ENCODE measurements at places on chromosomes 12 and 14.

DNA sequence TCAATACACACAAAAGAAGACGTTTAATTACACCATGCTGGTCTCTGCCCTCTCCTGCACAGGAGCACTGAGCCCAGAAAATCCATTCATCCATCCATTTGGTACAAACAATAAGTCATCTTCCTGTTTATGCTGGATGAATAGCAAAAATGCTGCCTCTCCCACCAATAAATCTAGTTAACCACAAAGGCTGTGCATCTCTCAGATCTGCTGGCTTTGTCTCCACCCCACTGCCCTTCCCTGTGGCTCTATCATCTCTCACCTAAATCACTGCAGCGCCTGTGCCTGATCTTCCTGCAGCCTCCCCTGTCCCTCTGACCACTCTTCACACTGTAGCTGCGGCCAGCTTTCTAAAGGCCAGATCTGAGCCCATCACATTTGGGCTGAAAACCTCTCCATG lies 72.9 kb upstream of the DDX11 start:
- no peak for DNase-seq

DNA sequence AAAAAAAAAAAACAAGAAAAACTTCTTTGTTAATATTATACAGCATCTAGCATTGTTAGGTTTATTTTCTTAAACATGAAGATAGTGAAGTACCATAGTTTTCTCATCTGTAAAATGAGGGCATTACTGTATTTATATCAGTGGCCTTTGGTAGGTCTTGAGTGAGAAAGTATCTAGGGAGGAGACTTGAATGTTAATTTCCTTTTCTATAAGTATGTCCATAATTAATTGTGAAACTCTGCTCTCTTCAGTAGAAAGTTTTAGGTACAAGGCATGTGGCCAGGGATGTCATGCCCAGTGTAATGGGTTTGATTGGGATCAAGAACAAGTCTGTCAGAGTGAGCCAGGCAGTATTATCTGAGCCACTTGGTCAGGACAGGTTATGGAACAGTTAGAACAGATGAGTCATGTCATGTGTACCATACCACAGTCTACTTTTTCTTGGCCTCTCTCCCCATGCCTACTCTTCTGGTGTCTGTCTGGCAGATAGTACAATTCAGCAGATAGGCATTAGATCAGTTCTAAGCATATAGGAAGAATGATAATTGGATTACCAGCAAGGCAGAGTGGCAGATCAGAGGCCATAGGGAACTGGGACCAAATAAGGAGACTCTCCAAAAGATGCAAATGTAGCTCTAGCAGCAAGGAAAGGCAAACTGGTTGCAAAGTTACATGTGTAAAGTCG lies 30.4 kb downstream of the FBXO34 start:
- peak; percentile 25 for DNase-seq

- no peak for DNase-seq
Observed at GRCh38 chr14:89736881-89737280, 217.6 kb downstream of the EFCAB11 start.

GRCh38 chr12:40560848-40561247 lies 131.4 kb upstream of the CNTN1 start:
- no peak for DNase-seq

DNA sequence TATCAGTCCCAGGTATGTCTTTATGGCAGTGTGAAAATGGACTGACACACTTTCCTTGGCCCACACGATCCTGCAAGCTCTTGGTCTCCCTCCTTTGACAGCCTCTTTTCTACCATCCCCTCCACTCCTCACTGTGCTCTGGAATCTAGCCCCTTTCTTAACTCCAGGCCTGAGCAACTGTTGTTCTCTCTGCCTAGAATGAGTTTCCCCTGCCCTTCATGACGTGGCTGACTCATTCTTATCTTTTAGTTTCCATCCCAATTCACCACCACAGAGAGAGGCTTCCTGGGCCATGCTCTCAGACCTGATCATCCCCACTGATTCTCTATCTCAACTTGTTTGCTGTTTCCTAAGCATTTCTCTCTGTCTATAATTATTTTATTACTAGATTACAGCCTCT lies 157.4 kb upstream of the HMGA2 start:
- DNase-seq, result no peak

DNA sequence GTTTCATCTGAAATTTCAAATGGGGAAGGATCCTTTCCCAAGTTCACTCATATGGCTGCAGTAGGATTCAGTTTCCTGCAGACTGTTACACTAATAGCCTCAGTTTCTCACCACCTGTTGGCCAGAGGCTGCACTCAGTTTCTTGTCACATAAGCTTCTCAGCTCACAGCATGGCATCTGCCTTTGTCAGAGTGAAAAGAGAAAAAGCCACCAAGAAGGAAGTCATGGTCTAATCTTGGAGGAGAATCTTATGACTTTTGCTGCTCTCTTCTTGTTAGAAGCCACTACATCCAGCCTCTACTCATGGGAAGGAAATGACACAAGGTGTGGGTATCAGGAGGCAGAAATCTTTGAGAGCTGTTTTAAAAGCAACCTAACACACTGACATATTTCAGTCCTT lies 39.4 kb upstream of the BTG1 start:
- no peak for DNase-seq

DNA sequence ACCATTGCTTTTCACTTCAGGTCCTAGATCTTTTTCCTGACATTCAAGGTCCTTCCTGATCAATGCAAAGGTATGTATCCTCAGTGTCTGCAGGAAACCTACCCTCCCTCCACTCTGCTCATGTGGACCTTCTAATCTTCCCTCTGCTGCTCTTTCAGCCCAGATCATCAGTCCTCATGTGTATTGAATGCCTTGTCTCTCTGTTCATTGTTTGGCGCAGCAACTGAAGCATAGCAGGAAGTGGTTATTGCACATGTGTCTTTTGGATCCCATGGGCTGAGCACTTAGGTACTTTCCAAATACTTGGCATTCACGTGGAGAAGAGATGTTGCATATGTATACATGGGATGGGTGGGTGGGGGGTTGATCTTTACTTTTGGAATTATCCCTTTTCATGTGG lies 4.3 kb upstream of the NIN start:
- DNase-seq, result no peak

DNA sequence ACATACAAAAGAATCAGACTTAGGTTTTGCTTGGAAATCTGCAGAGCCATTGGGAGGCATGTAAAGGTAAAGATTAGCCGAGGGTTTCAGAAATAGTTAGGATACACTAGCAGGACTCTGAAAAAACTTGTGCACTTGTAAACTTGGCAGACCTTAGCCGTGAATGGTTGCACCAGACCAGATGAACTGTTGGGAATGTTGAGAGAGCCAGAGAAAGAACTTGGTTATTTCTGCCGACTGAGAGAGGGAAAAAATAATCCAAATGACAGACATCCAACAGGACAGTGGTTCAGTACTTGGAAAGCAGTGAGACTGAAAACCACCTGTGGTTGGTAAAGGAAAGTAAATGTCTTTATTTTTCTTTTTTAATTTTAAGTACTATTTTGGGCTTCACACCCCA lies 222.5 kb upstream of the DDHD1 start:
- DNase-seq, result no peak

GRCh38 chr14:105760691-105761344 lies 234.4 kb downstream of the TMEM121 start:
- DNase-seq, result no peak

- no peak for DNase-seq
Observed at GRCh38 chr14:91875525-91876286, 8.4 kb upstream of the TC2N start.

GRCh38 chr14:86038387-86039042 lies 508.6 kb downstream of the FLRT2 start:
- DNase-seq, result no peak

DNA sequence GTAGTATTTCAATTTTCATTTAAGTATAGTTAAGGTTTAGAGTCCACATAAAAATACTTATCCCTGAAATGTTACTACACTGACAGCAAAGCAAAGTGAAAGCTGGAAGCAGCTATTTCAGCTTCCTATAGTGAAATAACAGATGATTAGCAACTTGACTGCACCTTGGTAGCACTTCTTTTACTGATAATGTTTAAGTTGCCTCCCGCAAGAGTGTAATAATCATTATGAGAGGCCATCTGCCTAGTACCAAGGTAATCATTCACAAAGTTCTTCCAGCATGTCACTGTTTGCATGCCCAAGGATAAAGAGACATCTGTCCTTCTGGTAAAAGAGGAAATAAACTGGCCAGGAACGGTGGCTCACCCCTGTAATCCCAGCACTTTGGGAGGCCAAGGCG lies 69.8 kb downstream of the LIN7A start:
- no peak for DNase-seq

- no peak for DNase-seq
Observed at GRCh38 chr14:82854131-82854530, 1320.5 kb upstream of the SEL1L start.

DNA sequence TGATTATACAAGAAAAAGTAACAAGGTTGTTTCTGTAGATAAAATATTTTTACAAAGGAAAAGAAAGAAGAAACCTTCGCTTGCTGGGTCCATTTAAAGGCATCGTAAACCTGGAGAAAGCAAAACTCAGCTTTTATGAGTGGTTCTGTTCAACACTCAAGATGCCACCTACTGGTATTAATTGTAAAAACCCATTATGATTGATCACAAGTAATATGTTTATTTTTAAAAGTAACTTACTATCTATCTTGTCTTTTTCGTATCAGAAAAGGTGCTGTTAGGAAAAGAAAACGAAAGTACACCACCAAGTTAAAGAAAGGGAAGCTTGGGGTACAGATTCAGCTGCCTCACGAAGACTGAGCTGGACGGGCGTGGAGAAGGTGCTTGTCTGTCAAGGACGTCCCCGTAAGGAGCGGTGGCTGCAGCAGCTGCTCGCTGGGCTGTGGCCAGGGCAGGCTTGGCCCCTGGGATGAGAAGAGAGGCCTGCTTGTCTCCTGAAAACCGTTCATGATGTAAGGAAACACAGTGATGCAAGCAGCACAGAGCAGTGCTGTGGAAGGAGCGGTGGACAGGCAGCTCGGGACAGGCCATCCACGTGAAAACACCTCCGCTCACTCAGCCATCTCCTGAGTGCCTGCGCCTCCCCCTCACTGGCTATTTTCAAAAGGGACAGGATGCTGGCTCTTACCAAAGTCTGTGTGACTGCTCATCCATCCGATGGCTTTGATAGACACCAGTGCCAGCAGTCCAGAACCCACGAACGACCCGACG lies 25.0 kb downstream of the SLC15A4 start:
- no peak for DNase-seq

GRCh38 chr12:119593578-119594398 lies at the start of gene TMEM233:
Gene TMEM233, plus strand, starts transcription at chr12:119593774. Its CDS starts 75 bp downstream, at chr12:119593849.
- no peak for DNase-seq

- peak; percentile 44 for DNase-seq
Observed at GRCh38 chr14:24232645-24233537, at the start of gene GMPR2. Gene GMPR2, plus strand, starts transcription at chr14:24232929. Its CDS starts 325 bp downstream, at chr14:24233254.

Data from hepatic stellate cell (primary cell).